ENCODE measurements at places on chromosomes 2 and 18.

- no peak for DNase-seq
Observed at GRCh38 chr2:31735716-31736115, 155.0 kb upstream of the SRD5A2 start.

GRCh38 chr18:57630754-57631595 lies 9.3 kb upstream of the NARS1 start:
- no peak for DNase-seq

DNA sequence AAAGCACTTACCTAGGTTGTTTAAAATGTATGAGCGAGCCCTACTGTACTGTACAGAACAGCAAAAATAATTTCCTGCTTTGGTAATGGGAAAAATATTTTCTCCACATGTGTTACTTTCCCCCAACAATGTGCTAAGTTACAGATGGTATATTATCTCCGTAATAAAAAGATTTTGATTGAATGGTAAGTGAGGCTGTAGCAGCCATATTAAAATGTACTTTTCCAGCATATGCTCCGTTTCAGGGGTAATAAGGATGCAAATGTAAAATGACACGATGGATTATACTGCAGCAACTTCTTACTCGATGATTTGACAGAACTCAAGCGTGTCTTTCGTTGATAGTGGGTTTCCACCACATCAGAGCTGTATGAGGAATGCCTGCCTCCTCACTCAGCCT lies 50.5 kb downstream of the OSBPL6 start:
- DNase-seq, result no peak

GRCh38 chr2:10410001-10410822 lies 37.9 kb downstream of the ODC1 start:
- DNase-seq, result no peak

DNA sequence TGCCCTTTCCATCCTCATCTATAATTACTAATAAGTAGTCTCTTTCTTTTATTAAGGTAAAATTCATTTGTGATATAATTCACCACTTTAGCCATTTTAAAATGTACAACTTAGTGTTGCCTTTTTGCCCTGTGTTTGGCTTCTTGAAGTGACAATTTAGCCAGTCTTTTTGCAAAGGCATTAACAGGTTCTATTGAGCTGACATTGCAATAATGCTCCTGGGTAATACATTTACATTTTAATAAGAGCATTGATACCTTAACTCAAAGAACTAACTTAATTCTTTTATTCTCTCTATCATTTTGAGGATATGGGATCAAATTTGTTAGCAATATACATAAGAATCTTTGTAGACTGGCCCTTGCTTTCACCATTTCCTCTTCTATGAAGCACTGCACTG lies 242.3 kb downstream of the LRRTM1 start:
- no peak for DNase-seq

GRCh38 chr2:24918326-24919036 lies 1.6 kb downstream of the ADCY3 start:
- no peak for DNase-seq

- DNase-seq, result no peak
Observed at GRCh38 chr2:149389506-149390167, 59.2 kb downstream of the LYPD6 start.

DNA sequence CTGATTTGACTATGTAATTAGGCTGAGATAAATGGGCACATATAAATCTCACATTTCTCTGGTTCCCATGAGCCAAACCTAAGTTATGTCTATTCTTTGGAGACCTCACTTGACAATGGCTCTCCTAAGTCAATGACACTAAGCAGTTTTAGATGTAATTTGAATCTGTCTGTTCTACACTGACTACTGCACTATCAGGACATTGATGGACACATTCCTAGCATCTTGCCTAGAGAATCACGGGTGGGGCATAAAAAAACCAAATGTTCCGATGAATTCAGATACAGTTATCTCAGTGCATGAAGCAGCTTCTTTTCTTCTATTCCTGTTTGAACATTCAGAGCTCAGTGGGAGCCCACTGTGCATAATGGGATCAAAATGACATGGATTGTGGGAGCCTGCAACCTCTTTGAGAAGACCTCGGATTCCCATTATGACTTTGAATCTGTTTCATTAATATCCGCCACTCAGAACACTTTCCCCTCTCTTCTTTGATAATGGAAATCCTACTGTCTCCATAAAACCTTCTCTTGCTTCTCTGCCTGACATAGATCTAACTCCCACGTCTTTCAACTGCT lies 110.8 kb downstream of the FSHR start:
- no peak for DNase-seq

GRCh38 chr18:59022167-59022945 lies 117.3 kb upstream of the SEC11C start:
- DNase-seq, result no peak

DNA sequence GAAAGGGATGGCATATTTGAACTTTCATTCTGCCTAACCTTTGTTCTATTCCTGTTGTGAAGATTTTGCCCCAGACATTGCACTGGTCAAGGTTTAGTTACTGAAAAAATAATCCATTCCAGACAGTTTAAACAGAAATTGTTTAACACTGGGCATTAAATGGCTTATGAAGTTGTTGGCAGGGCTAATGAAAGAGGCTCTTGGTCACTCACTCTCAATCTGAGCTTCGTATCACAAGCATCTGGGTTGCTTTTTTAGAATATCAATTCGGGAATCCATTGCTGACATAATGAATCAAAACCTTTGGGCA lies 8.0 kb upstream of the ACYP2 start:
- DNase-seq, result no peak

- DNase-seq, result peak; percentile 10
Observed at GRCh38 chr2:235268535-235268934, 225.3 kb upstream of the AGAP1 start.

DNA sequence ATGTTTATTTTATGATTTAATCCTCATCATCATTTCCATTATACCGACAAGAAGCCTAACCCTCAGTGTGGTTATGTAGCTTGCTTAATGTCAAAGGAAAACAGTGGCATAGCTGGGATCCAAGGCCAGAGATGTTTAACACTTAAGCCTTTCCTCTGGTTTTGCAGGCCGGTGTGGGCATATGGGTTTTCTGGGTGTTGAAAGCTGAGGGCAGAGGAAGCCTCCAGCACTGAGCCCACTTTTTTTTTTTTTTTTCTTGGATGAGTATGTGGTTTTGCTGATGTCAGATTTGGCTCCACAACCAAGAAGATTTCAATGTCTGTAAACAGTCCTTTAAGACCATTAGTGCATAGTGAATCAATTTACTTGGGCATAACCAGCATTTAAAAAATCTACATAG lies 41.3 kb downstream of the LHCGR start:
- no peak for DNase-seq

GRCh38 chr18:55111271-55111670 lies 152.0 kb upstream of the CCDC68 start:
- DNase-seq, result no peak

DNA sequence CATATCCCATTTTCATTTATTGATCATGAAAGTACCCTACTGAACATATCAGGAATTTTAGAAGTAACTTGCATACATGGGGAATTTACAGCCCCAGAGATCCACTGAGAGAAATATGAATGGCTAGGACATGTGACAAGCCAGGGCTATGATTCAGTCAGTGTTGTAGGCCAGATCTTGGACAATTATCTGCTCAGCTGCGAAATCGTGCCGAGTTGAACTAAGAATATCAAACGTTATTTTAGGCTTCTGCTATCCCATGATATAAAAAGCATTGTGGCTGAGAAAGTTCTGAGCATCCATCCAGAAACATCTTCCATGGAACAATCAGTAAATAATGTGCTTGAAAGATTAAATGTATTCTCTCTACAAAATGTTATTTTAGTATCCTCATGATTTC lies 85.7 kb upstream of the UNC80 start:
- DNase-seq, result no peak
